ENCODE measurements at places on chromosomes 11 and 22. TPM values are rescaled to one million over a fixed set of nuclear protein-coding genes. Genes with fewer than 3 reads are reported as not detected.

Gene FOLR2
- total RNA-seq = not detected

Gene ANO5
- 2.3 TPM for total RNA-seq

Gene AMOTL1
- total RNA-seq = 9.1 TPM

Gene OR6T1
- total RNA-seq = not detected
